ENCODE measurements at places on chromosomes 5 and 9. TPM values are rescaled to one million over a fixed set of nuclear protein-coding genes. Genes with fewer than 3 reads are reported as not detected.
A peak's percentile ranks its signal among the peaks of the same experiment; 100 is the strongest.

DNA sequence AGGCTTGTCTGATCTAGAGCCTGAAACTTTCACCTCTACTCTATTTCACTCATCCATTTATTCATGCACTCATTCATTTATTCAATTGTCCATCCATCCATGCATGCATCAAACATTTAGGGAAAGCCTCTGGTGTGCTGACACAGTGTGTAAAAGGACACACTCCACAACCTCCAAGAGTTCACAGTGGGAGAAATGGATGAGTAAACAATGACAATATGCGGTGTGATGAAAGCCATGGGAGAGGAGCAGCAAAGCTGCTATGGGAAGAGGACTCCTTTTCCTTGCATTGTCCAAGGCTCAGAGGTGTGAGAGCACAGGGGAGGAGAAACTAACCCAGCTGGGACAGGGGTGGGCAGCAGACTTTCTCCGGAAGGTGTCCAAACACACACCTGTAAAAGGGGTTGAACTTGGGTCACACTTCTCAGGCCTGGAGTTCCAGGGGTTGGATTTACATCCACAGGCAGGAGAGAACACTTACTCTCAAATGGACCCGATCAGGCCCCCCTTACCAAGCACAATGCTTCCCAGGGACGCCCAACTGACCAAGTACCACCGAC, 21.2 kb upstream of the PFDN1 start:
- peaks cover 49% of the 10 kb centered on the region for H3K4me1 ChIP-seq
- H3K36me3 ChIP-seq: no peaks in the 10 kb centered on the region
- H3K27ac ChIP-seq: peak overlapping the region; percentile 94
- no peak overlapping the region for H3K4me3 ChIP-seq
- DNase-seq: no peak
- H3K27me3 ChIP-seq: no peaks in the 10 kb centered on the region

UTP15 gene
- total RNA-seq: 30.3 TPM

PCDHAC2 gene
- not detected for total RNA-seq

GRCh38 chr5:142667831-142668230, 18.1 kb downstream of the FGF1 start:
- no peak overlapping the region for H3K27ac ChIP-seq
- no peaks in the 10 kb centered on the region for H3K27me3 ChIP-seq
- H3K4me3 ChIP-seq: no peak overlapping the region
- H3K4me1 ChIP-seq: peaks cover 17% of the 10 kb centered on the region
- DNase-seq: no peak

CEP78 gene
- total RNA-seq: 53.4 TPM

DNA sequence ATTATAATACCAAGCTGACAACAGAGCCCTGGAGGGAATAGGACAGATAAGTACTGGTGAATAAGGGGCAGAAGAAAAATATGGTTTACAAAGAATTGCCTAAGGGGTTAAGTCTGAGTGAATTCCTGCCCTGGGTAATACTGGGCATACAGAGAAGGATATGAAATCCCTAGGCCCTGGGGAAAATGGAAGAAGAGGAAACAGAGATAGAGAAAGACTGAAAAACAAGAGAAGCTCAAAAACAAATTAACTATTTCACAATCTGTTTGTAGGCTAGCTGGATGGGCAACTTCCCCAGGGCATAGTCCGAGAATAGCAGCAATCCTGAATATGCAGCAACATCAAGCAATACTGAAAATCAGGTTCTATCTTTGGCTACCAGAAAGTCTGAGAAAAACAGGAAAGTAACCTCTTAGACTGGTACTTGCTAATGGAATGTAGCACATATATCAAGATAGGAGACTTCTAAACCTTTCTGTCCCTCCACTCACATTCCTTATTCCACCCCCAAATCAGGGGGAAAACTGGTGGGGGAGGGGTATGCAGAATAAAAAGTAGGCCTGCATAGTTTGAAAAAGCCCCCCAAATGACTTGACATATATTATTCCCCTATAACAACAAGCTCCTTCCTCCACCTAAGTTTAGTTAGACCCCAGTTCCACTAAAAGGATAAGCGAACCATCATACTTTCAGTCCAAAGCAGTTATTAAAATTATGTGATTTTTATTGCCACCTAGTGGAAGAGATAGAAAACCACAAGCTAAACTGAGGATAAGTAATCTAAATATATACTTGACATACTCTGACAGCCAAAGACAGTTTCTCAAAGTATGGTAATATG, 20.6 kb downstream of the SLC38A9 start:
- no peaks in the 10 kb centered on the region for H3K27me3 ChIP-seq
- H3K4me3 ChIP-seq: no peak overlapping the region
- DNase-seq: peak; percentile 29
- H3K27ac ChIP-seq: no peak overlapping the region
- H3K36me3 ChIP-seq: no peaks in the 10 kb centered on the region

DNA sequence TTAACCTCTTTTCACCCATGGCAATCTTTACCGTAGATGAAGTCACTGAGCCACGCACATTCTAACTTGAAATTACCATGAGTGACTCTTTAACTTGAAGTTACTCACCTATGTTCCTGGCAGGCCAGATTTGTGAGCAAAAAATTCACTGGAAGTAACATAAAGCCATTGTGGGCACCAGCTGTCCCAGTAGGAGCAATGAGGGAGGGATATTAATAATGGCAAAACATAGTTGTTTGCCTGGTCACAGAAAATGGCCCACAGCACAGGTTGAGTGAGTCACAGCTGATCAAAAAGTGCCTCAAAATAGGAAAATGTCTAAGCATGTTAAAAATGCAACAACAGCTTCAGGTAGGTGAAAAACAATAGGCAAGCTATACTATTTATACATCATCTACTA, 146.6 kb downstream of the EFNA5 start:
- H3K27ac ChIP-seq: no peak overlapping the region
- peaks cover 8% of the 10 kb centered on the region for H3K4me1 ChIP-seq
- H3K36me3 ChIP-seq: no peaks in the 10 kb centered on the region
- H3K27me3 ChIP-seq: no peaks in the 10 kb centered on the region

DNA sequence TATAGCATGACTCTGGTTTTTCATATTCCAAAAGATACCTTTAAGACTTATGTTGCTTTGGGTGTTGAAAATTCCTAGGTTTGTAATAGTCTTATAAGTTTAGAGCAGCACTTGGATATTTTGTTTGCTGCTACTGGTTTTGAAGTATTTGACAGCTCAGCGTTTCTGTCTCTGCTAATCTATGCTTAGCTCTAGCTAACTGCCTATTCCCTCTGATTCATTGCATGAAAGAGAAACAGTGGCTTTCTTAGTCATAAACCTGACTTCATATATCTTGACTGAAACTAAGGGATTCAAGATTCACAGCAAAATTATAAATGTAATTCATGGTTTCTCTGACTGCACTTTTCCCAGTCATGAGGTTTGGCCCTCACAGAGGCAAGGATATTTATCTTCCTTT, 35.6 kb upstream of the ANXA1 start:
- H3K4me1 ChIP-seq: peaks cover 17% of the 10 kb centered on the region
- no peaks in the 10 kb centered on the region for H3K36me3 ChIP-seq
- H3K27me3 ChIP-seq: no peaks in the 10 kb centered on the region
- peak; percentile 23 for DNase-seq

GRCh38 chr9:32783168-32783891, at the start of gene TMEM215:
Gene TMEM215 (plus strand): TSS chr9:32783540. CDS start chr9:32784184, 644 bp downstream.
- peaks cover 10% of the 10 kb centered on the region for H3K27me3 ChIP-seq
- H3K4me1 ChIP-seq: no peaks in the 10 kb centered on the region
- no peak within 1 kb of the TSS for H3K4me3 ChIP-seq
- H3K27ac ChIP-seq: no peak within 1 kb of the TSS

SARDH gene
- total RNA-seq: 15.3 TPM

- H3K27me3 ChIP-seq: no peaks in the 10 kb centered on the region
- peaks cover 32% of the 10 kb centered on the region for H3K36me3 ChIP-seq
- peak overlapping the region; percentile 85 for H3K4me3 ChIP-seq
- H3K27ac ChIP-seq: no peak overlapping the region
- DNase-seq: no peak
- H3K4me1 ChIP-seq: peaks cover 21% of the 10 kb centered on the region
Measured at GRCh38 chr5:154937186-154937717, 759 bp downstream of the GEMIN5 start.

TNC gene
- total RNA-seq: 37.6 TPM

DNA sequence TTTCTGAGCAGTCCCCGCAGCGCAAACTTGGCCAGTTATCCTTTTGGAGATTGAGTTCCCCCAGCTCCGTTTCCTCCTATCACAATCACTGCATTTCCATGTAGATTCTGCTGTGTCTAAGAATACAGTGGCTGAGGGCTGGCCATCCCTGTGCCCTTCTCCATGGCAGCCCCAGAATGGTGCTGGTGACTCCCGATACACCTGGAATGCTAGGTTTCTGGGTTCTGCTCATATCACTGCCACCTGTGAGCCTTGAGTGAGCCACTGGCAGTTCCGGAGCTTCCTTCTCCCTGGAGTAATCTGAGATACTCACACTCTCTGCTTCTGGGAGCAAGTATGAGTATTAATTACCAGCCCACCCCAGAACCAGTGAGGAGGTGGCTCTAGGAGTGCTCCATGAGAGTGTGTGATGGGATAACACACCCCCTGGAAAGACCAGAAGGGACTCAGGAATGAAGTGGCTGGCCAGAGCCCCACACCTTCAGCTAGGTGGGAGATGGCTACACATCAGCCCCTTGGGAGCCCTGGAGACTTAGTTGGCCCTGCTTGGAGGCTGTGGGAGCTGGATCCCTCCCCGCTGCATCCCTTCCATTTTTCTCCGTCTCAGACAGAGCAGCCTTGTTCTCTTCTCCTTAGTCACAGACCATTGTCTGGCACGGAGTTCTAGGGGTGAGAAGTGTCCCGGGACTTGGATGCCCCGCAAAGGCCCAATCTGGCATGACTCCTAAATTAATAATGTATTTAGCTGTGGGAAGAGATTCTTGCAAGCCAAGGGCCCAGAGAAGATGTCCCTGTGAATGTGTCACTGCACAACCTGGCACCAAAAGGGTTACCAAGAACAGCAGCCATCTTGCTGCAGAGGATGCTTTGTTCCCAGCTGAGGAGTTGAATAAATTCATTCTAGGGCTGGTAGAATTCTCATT, 4.9 kb downstream of the PCDHGC5 start:
- no peak for DNase-seq
- peaks cover 18% of the 10 kb centered on the region for H3K36me3 ChIP-seq
- no peaks in the 10 kb centered on the region for H3K27me3 ChIP-seq
- peaks cover 4% of the 10 kb centered on the region for H3K4me1 ChIP-seq
- H3K27ac ChIP-seq: no peak overlapping the region

DNA sequence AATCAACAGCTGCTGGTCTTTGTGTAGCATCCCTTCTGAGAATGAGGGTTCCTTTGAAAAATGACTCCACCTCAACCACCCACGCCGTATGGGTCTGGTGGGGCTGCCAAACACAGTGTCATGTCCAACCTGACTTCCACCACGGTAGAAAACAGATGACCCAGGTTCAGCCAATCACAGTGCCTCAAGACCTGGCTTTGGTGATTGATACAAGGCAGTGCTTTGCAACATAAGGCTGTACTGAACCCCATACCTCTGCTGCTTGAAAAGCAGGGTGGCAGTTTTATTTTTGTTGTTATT, 11.5 kb upstream of the TGFBR1 start:
- H3K27me3 ChIP-seq: no peaks in the 10 kb centered on the region
- DNase-seq: no peak
- no peak overlapping the region for H3K4me3 ChIP-seq
- H3K27ac ChIP-seq: no peak overlapping the region
- no peaks in the 10 kb centered on the region for H3K4me1 ChIP-seq

DNA sequence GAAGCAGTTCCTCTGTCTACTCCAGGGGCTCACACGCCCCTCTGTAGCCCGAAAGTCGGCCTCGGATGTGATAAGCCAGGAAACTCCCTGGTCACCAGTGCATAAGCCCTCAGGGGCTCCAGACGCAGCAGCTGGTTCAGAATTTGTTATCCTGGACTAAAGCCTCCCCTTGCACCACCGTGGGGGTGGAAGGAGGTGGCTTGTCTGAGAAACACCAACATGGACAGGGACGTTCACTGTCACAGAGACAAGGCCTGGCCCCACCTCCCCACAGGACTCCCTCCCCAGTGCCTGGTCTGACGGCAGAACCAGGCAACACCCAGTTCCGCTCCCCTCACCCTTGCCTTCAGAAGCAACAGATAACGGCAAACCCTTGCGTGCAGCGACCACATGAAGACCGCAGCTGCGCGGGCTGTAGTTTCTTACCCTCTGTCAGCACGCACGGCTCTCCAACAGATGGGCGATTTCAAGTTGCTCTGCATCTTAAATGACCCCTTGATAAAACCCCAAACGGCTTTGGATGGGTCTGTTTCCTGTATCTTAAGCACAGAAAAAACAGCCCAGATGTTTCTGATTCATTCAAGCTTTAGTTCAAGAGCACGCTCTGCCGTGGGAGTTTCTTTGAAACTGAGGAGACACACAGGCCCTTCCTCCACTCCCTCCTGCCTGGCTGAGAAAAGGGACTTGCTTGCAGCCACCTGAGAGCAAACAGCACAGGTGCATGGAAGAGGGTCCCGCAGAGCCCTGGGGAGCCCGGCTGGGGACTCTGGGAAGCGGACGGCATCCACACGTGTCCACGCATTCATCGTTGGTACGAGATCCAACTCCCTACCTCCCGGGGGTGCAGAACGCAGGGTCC, 44.7 kb upstream of the NKD2 start:
- H3K27me3 ChIP-seq: peaks cover 49% of the 10 kb centered on the region
- peaks cover 5% of the 10 kb centered on the region for H3K4me1 ChIP-seq
- no peak for DNase-seq
- H3K4me3 ChIP-seq: no peak overlapping the region
- H3K27ac ChIP-seq: no peak overlapping the region

COL5A1 gene
- total RNA-seq: 148 TPM

ACO1 gene
- 37.9 TPM for total RNA-seq

DNA sequence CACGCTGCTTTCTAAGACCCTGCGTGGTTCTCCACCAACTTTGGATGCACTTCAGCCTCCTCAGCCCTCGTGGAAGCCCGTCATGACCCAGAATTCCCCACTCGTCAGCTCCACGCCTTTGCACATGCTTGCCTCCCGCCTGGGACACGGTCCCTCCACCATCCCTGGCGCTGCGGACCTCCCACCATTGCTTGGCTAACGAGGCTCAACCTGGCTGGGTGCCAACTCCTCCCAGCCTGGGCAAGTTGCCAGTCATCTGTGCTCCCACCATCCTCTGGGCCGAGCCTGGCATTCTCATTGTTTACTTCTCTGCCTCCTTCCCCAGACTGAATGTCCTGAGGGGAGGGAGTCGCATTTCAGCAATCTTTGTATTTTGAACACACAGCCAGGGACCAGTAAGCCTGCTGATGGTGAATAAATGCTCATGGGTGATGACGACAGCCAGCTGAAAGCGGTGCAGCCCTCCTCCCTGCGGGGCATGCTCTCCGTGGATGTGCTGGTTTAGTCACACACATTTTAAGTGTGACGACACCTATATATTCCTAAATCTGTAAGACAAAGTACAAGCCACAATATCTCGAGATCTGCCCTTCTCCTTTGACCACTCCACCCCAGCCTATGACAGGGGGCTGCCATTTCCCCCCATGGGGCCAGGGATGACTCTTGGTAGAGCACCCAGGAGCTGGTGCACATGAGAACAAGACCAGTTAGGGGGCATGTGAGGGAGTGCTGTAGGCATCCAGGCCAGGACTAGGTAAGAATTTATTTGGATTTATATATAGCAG, 37.6 kb downstream of the ANKRD33B start:
- no peaks in the 10 kb centered on the region for H3K27me3 ChIP-seq
- DNase-seq: peak; percentile 99
- no peaks in the 10 kb centered on the region for H3K36me3 ChIP-seq
- peaks cover 48% of the 10 kb centered on the region for H3K4me1 ChIP-seq

GRCh38 chr9:100425758-100426157, 1.2 kb upstream of the MSANTD3 start:
- H3K27ac ChIP-seq: peak overlapping the region; percentile 83
- H3K4me3 ChIP-seq: no peak overlapping the region
- peaks cover 32% of the 10 kb centered on the region for H3K4me1 ChIP-seq

GRCh38 chr9:85430659-85431338, 311.0 kb downstream of the AGTPBP1 start:
- no peak for DNase-seq
- no peaks in the 10 kb centered on the region for H3K27me3 ChIP-seq
- peaks cover 14% of the 10 kb centered on the region for H3K4me1 ChIP-seq
- H3K36me3 ChIP-seq: no peaks in the 10 kb centered on the region
- no peak overlapping the region for H3K4me3 ChIP-seq

SV2C gene
- not detected for total RNA-seq
